ENCODE measurements at places on chromosomes 1 and 21.

- DNase-seq, result no peak
Observed at GRCh38 chr1:57553666-57554065, 129.8 kb upstream of the DAB1 start.

GRCh38 chr1:36988741-36989193, 45.5 kb downstream of the GRIK3 start:
- DNase-seq, result no peak

- no peak for DNase-seq
Observed at GRCh38 chr21:25179116-25179515, 428.2 kb downstream of the MRPL39 start.

DNA sequence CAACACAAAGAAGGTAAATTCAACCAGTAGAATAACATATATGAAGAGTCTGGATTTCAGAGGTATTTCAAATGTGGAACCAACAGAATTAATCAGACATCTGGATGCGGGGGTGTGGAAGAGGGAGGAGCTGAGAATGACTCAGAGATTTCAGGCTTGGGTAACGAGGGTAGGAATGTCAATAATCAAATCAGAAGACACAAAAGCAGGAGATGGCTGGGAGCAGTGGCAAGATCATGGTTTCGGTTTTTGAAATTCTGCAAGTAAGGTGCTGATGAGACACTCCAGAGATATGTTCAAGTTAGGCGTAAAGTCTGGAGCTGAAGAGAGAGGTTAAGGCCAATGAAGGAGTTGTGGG, 64.0 kb downstream of the PLPPR5 start:
- no peak for DNase-seq

- DNase-seq, result no peak
Observed at GRCh38 chr1:171872430-171872829, 31.1 kb downstream of the DNM3 start.

GRCh38 chr21:38422082-38422481, 76.2 kb downstream of the ERG start:
- DNase-seq, result no peak

- DNase-seq, result no peak
Observed at GRCh38 chr1:100622966-100623762, 85.2 kb downstream of the GPR88 start.

DNA sequence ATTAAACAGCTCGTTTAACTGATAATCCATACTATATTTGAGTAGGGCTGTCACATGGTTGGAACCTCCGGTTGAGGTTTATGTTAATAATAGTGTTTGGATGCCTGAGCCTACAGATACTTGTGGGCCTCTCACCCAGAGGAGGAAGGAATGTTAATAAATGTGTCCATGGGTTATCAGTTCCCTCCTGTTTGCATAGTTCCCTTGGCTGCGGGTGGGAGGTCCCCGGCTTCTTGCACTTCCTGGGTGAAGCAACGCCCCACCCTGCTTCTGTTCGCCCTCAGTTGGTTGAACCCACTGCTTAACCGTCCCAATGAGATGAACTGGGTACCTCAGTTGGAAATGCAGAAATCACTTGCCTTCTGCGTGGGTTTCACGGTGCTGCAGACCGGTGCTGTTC, 23.6 kb upstream of the GBP1 start:
- no peak for DNase-seq

DNA sequence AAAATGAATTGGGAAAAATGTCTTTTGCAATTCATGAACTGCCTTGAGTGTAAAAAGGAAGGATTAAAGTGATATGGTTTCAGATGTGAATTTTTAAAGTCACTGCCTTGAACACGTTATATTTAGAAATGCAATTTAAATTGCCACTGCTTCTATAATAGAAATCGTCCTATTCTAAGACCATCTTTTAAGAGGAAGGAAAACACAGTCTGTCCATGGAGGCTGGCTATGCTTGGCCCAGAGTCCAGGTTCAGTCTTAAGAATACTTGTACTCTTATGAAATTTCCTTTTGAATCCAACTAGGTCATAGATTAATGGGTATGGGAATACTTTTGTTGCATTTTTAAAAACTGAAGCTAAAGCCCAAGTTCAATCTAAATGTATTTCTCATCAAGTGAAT, 86.0 kb downstream of the PCNX2 start:
- DNase-seq, result no peak

DNA sequence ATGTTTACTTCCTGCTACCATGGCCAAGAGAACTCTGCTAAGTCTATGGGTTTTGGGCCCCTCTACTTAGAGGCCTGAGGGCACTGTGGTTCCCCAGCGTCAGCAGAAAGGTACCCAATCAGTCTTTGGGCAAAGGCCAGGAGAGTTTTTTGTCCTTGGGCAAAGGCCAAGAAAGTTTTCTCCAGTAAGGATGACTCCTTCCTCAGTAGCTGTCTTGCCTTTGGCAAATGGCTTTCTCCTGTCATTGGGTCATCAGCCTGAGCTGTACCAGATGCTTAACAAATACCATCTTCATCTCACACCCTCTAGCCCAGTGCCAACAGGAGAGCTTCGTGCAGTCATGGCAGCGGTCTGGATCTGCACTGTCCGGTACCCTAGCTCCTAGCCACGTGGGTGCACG, 199.3 kb upstream of the TMEM51 start:
- DNase-seq, result no peak

DNA sequence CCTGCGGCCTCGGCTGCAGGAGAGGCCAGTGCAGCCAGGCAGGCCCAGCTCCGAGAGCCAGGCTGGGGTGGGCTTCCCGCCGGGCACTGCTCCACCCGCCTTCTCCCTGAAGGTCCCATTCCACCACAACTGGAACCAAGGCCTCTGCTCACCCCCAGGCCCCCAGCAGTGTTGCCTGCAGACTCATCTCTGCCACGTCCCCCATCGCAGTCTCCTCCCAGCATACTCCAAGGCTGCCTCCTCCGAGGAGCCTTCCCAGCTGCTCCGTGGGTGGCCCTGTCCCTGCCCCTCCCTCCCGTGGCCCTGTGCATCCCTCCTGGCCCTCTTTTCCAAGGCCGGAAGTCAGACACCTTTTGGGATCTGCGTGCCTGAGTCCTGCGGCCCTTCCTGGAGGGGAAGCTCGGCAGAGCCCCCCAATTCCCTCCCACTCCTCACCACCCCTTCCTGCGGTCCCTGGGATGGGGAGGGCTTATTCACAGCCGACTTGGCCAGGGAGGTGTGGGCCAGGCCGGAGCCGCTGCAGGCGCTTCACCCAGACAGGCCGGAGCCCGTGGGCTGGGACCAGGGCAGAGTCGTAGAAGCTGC, 47.6 kb downstream of the SLX9 start:
- DNase-seq, result no peak

DNA sequence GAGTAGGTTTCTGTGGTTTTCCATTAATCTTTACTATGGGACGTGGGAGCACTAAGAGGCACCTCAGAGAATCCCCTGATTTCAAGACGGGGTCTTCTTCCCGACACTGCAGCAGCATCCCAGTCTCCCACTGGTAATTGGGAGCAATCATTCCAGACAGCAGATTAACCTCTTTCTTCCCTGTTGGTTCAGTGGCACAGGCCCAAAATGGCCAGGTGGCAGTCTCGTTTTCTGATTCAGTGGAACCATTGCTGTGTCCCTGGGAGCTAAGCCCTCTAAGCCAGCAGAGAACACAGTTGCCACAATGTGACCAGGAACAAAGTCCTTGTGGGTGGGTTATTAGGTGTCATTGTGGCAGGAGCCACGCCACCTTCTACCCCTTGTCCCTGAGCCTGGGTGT, 342.1 kb downstream of the MATN1 start:
- DNase-seq, result peak; percentile 20

GRCh38 chr1:98221923-98222322, 301.1 kb upstream of the DPYD start:
- no peak for DNase-seq

GRCh38 chr21:27840262-27840661, 873.4 kb upstream of the ADAMTS5 start:
- DNase-seq, result no peak

GRCh38 chr1:155010211-155010918, 7.8 kb downstream of the ZBTB7B start:
- DNase-seq, result no peak

DNA sequence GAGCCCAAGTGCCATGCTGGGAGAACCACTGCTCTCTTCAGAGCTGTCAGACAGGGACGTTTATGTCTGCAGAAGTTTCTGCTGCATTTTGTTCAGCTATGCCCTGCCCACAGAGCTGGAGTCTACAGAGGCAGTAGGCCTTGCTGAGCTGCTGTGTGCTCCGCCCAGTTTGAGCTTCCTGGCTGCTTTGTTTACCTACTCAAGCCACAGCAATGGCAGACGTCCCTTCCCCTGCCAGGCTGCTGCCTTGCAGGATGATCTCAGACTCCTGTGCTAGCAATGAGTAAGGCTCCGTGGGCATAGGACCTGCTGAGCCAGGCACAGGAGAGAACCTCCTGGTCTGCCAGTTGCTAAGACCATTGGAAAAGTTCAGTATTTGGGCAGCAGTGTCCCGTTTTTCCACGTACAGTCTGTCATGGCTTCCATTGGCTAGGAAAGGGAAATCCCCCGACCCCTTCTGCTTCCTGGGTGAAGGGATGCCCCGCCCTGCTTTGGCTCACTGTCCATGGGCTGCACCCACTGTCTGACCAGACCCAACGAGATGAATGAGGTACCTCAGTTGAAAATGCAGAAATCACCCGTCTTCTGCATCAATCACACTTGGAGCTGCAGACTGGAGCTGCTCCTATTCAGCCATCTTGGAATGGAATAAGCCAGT, 31.9 kb downstream of the CYP4B1 start:
- no peak for DNase-seq

- DNase-seq, result no peak
Observed at GRCh38 chr1:199574950-199575349, 452.6 kb upstream of the NR5A2 start.

DNA sequence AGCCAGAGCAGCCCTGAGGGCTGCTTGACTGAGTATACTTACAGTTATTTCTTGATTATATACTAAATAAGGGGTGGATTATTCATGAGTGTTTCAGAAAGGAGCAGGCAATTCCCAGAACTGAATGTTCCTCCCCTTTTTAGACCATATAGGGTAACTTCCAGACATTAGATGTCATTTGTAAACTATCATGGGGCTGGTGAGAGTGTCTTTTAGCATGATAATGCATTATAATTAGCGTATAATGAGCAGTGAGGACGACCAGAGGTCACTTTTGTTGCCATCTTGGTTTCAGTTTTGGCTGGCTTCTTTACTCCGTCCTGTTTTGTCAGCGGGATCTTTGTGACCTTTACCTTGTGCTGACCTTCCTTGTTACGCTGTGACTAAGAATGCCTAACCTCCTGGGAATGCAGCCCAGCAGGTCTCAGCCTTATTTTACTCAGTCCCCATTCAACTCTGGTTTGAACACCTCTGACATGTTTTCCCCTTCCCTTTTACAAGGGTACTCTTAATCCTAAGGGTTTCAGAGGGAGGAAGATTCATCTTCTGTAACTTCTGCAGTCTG, 16.2 kb downstream of the KCTD3 start:
- no peak for DNase-seq

GRCh38 chr1:224430511-224431113, 4.0 kb downstream of the WDR26 start:
- no peak for DNase-seq

- no peak for DNase-seq
Observed at GRCh38 chr1:190250368-190250767, 227.3 kb downstream of the BRINP3 start.

DNA sequence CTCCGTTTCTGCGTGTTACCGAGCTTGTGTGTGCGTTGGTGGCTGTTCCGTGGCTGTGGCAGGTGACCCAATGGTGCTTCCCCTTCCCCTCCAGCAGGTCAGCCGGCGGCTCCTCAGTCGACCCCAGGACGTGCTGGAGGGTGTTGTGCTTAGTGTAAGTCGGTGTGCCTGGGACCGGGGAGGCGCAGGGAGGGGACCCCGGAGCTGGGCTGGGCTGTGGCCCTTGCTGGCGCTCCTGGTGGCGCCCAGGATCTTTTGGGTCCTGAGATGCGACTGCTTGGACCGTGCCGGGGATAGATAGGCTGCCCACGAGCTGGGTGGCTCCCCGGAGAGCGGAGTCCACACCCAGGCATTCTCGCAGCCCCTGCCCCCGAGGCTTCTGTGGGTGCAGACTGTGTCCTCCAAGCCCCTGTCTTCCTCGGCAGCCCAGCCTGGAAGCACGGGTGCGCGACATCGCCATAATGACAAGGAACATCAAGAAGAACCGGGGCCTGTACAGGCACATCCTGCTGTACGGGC, 5.9 kb downstream of the ATAD3C start:
- no peak for DNase-seq

GRCh38 chr1:53367503-53368313, 39.8 kb upstream of the LRP8 start:
- DNase-seq, result peak; percentile 52

- DNase-seq, result no peak
Observed at GRCh38 chr1:178942285-178943198, 71.7 kb upstream of the ANGPTL1 start.

GRCh38 chr1:15028616-15029015, 124.9 kb upstream of the TMEM51 start:
- DNase-seq, result no peak

DNA sequence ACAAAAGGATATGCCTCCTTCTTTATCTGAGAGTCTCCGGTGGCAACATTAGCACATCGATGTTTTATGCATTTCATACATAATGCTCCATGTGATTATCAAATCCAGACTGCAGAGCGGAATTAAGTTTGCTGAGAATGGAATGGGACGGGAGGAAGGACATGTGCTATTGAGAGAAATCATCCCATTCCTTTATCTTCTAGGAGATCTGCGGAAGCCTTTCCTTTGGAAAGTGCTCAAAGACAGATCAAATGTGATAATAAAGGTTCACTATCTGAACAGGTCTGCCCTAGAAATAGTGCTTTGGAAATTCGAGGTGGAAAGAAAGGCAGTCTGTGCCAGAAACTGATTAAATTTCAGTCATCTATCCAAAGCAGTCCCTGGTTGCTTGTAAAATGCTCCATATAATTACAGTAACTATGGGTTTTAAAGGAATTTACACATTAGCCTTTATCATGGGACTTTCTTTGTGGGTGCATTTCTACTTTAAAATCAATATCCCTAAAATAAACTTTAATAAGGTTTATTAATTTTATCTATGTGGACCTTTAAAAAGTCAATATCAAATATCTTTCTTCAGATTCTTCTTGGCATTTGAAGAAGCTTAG, 473.5 kb upstream of the ADGRL2 start:
- no peak for DNase-seq

DNA sequence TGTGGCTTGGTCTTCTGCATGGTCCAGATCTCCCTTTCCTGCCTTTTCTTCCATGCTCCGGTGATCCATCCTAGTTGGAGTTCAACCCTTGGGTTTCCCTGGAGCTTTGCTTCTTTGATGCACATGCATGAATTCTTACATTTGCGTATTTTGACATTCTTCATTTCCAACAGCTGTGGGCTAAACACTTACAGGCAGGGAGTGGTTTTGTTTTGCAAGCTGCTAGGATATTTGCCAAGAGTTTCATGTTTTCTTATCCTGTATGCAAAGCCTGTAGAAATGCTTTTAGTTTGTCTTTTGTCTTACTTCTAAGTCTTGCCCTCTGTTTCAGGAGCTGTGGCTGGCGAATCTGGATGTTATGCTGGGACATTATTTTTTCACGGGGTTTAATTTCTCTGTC, 90.3 kb upstream of the PAXBP1 start:
- DNase-seq, result no peak

- DNase-seq, result no peak
Observed at GRCh38 chr1:180150982-180151381, 3.7 kb upstream of the QSOX1 start.

Data from suprapubic skin (tissue), 4 donors.